Stimulated activated CD4-positive, alpha-beta T cell treated with anti-CD3 and anti-CD28 coated beads, Interleukin-1b, Interleukin-23, amount 100 ng/mL, for 24 hours (primary cell): ENCODE measurements at places on chromosomes 2 and 18.

DNA sequence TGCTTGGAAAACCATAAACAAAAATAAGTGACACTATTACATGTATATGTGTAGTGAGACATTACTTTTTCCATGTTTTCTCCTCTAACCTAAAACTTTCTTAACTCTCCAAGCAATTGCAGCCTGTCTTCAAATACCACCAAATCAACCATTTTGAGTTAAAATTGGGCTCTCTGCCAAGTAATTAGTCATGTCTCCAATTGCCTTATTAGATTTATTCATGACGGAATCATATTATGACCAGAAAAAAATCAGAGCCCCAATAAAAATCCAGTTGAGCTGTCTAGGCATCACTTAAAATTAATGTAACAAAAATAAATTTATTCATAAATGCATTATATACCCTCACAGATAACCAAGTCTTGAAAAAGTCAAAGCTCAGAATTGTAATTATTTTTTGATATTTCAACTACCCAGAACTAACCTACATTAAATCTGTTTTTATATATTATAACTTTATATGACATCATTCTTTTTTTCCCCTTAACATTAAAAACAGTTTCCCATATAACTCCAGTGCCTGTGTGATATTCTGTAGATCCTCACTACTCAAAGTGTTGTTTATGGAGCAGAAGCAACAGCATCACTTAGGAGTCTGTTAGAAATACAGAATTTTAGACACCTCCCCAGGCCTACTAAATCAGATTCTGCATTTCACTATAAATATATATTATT is 157.0 kb downstream of the ERBB4 start:
- DNase-seq, result no peak

- no peak for DNase-seq
Observed at GRCh38 chr18:55287935-55288868, 299.8 kb downstream of the TCF4 start.

GRCh38 chr2:43217228-43218154 is 8.9 kb downstream of the ZFP36L2 start:
- DNase-seq, result no peak

GRCh38 chr2:20868377-20868776 is 45.5 kb upstream of the LDAH start:
- peak; percentile 49 for DNase-seq

DNA sequence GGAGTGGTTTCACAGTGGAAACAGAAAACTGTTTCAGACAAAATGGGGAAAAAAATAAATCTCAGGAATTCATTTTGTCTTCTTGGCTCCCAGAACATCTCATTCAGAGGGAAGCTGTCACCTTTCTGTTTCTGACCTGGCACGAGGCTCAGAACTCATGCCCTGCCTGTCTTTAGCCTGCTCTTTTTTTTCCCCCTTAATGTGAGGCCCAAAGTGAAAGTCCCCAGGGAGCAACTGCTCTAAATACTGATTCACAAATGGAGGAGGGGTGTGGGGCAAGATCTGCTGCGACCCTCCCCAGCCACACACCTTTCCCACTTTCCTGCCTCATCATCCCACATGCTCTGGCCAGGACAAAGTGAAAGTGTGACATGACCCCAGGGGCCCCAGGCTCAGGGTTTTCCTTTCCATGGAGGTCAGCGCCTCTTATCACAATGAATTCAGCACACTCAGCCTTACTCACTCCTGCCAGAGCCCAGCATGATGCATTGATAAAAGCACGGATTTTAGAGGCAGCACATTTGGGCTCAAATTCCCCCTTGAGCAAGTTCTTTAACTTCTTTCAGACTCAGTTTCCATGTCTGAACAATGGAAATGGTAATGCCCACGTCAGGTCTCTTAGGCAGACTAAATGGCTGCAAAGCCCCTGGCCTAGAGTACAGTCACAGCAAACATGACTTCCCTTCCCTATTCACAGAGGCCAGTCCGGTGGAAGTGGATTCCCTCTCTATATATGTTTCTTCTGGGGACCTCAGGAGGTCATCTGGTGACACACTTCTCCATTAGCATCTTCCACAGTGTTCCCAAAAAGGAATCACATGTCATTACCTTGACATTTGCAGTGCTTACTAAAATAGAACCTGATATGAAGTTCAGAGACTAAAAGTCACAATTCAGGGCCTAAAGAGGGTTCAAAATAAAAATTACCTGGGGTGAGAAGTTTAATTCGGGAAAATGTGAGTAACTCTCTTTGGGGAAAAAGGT is 55.3 kb upstream of the TMEM163 start:
- no peak for DNase-seq

- no peak for DNase-seq
Observed at GRCh38 chr18:79600596-79600995, 79.0 kb upstream of the CTDP1 start.

DNA sequence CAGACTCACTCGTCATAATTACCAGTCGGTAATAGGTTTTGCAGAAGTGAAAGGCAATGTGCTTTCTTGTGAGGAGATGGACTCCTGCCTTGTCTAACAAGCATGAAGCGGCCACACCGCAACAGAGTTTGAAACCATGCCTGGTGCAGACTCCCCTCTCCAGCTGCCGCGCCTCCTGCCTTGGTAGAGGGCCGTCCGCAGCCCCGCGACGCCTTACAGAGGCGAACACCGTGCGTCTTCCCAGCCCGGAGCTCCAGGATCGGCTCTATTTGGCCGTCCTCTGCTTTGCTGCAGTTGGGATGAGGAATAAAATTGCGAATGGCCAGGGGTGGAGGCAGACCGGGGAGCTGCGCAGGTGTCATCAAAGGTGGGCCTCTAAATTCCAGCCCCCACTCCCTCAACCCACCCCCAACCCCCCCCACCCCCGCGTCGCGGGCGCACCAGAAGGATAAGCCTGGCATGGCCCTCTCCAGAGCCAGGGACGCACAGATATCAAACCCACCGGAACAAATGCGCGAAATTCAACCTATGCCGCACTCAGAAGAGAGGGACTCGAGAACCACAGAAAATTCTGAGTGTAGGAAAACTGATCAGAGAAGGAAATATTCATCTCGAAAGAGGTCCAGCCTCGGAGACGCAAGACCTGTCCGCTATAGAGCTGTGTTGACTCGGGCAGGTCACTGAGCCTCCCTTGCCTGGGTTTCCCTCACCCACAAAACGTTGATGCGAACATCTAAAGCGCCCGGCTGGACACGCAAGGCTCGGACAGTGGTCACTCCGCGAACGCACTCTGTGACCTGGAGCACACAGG is 1.1 kb downstream of the TRABD2A start:
- no peak for DNase-seq
